ENCODE measurements at places on chromosomes 7 and 10.

DNA sequence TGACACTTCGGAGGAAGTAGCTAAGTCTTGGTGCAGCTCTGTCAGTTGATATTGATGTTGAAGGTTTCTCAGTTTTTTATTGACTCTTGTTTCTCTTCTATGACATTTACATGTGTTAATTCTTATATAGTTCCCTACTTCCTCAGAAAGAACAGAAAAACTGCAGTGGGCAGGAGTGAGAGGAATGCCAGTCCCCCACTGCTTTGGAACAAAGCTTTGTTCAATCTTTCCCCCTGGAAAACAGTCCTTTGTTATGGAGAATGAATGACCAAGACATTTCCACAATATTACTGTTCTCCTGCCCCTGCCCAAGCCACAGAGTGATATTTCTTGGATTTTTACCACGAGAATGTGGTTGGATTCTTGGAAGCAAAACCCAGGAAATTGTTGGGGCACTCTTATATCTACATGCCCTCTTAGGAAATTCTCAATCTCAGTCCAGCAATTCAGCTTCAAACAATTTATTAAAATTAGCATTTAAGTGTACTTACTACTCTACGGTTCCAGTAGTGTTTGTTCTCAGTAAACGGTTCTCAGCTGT lies 258.0 kb upstream of the KCND2 start:
- DNase-seq = no peak

DNA sequence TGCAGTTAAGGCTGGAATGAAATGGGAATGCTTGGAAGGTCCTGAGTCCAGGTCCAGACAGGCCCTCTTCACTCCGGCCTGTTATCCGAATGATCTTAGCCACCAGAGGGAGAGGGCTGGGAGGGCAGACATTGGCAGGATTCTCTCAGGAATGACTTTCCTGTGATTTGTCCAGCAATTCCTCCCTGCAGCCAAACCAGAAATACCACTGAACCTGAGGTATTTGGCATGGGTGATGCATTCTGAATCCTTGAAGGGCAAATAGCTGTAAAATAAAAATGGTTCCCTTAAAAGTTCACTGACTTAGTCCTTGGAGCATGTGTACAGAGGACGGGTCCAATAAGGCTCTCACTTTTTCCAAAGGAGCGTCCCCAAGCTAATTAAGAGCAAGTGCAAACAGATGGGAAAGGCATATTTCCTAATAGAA lies 77.5 kb upstream of the HABP2 start:
- no peak for DNase-seq

DNA sequence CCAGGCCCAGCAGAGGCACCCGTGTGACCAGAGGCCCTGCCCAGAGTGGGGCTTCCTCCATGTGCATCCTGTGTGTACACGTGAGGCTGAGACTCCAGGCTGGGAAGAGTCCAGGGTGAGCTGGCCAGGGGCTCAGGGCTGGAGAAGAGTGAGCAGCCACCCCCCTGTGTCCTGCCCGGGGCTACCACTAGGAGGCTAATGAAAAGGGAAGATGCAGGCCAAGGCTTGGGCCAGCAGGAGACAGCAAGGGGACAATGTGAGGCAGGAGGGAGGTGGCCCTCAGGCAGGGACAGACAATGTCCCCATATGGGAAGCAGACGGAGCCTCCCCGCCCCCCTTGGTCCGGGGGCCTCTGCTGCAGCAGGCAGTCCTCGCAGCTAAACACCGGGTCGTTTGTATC lies 102.0 kb downstream of the HIF1AN start:
- no peak for DNase-seq

- DNase-seq = no peak
Measured at GRCh38 chr7:123057911-123058310, 62.4 kb upstream of the TAS2R16 start.

- no peak for DNase-seq
Measured at GRCh38 chr7:90720984-90721760, 125.1 kb downstream of the CDK14 start.

DNA sequence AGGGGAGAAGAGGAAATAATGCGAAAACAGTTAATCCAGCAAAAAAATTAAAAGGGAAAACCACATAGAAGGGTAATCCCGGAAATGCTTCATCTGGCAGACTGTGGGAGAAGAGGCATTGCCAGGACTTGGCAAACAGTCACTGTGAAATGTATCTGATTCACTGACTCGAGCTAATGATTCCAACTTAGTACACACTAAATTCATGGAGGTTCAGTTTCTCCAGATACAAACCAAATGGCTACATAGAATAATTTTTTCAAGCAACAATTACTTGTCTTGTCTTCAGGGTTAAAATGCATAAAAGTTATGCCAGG lies 36.4 kb downstream of the GDI2 start:
- DNase-seq = no peak

GRCh38 chr10:110481919-110482318 lies 15.8 kb upstream of the DUSP5 start:
- DNase-seq = no peak

DNA sequence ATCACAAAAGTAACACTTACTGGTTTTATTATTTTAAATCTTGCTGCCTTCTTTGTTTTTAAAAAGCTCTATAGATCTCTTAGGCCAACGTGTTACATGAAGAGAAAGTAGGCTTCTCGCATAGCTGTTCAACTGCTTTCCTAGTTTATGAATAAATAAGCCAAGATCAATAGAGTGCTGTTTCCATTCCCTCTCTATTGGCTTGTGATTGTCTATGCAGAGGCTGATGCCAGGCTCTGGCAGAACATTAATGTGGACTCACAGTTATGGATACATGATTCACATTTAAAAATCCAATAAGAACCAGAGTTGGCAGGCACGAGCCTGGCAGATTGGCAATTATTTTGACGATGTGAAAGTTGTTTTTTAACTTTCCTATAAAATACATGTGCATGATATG lies 137.5 kb downstream of the GNAT3 start:
- DNase-seq = no peak

DNA sequence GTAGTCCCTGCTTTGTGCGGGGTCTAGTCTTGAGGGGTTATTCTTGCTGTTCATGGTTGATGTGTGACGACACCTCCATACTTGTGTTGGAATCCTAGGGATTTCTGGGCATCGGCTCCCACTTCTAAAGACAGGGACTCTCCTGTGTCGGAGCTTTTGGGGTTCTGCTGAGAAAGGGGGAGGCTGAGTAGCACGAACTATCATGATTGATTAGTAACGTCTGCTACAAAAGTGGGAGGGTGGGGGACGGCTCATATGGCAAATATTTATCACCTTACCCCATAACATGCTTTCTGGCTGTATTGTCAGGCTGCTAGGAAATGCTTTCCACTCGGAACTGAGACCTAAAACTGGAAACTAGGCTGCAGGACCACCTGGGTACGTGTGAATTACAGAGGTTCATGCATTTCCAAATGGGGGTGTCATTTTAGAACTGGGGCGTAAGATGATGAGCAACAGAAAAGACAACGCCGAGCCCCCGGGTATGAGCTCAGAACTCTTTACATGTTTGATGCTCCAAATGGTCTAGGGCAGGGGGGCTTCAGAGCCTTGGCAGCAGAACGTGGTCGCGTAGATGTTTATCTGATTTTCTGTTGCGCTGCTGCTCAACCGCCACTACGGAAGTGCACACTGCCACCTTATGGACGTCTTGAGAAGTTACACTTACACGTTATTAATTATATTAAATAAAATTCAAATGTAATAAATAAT lies 15.1 kb upstream of the NME8 start:
- DNase-seq = peak; percentile 26

- DNase-seq = no peak
Measured at GRCh38 chr10:282294-283139, 147.3 kb downstream of the ZMYND11 start.

GRCh38 chr7:17556247-17556956 lies 257.9 kb downstream of the AHR start:
- DNase-seq = no peak

GRCh38 chr7:155999631-156000489 lies 187.6 kb upstream of the SHH start:
- DNase-seq = no peak

DNA sequence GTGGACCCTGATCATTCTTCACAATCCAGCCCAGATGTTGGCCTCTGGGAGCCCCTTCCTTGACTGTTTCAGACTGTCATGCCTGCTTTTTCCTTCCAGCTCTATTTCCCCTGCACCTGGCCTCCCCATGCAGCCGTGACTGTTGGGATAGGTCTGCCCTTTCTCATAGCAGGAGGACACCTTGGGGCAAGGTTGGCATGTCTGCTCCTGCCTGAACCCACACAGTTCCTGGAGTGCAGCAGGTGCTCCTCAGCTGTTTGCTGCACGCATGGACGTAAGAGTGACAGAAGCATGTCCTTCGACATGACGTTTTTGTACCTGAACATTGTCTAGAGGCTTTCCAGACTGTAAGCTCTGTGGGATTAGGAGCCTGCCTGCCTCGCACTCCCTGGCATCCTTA lies 24.0 kb downstream of the POR start:
- no peak for DNase-seq

DNA sequence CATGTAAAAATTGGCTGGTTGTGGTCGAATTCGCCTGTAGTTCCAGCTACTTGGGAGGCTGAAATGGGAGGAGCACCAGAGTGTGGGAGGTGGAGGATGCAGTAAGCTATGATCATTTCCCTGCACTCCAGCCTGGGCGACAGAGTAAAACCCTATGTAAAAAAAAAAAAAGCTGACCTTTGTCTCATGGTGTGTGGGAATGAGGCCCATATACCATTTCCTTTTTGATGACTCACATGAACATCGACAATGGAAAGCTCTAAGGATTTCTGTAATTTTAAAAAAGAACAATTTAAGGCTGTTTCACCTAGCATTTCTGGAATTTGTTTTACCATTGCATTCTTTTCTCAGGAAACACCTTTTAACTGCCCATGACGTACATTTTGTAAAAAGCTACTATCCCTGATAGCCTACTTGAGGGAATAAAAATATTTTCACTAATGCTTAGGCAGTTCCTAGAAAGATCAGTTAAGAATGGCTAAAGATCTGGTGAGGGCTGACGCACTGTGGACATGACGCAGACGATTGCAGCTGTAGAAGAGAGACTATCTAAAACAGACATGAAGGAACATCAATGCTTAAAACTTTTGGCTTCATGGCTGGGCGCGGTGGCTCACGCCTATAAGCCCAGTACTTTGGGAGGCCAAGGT lies 400.6 kb upstream of the IGFBP3 start:
- DNase-seq = no peak

Data from stimulated activated naive CD8-positive, alpha-beta T cell treated with anti-CD3 and anti-CD28 coated beads, Interleukin-15, amount 100 ng/mL, for 72 hours (primary cell).